ENCODE measurements at places on chromosomes 4 and X.

DNA sequence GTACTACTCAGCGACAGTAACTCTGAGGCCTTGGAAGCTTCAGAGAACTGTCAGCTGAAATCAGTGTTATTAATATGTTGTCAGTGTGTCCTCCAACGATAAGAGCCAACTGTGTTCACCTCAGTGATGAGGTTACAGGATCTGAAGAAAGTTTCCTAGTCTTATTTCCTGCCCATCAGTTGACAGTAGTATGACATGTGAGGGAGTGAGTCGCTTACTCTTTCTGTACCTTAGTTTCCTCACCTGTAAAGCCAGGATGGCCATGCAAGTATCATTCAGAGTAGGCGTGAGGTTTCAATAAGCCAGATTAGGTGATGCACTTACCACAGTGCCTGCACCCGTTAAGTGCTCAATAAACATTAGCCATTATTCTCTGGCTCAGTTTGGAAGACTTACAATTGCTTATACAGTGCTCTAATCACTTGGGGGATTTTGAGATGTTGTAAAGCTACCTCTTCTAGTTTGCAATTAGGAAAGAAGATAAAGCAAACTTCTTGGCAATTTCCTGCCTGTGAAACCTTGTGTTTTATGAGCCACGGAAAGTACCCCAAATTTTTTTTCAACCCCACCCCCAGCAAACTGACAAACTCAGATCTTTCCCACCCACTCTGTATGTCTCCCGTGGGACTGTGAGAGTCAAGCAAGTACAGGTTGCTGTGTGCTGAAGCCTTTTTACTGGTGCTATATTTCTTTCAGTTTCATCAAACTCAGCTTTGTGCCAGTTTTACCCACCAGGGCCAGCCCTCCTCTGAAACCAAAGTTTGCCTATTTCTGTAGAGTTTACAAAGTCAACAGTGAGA lies 62.2 kb downstream of the ANXA3 start:
- DNase-seq, result no peak

- no peak for DNase-seq
These were observed 117.5 kb downstream of the CDKL5 start for GRCh38 chrX:18542905-18543304.

DNA sequence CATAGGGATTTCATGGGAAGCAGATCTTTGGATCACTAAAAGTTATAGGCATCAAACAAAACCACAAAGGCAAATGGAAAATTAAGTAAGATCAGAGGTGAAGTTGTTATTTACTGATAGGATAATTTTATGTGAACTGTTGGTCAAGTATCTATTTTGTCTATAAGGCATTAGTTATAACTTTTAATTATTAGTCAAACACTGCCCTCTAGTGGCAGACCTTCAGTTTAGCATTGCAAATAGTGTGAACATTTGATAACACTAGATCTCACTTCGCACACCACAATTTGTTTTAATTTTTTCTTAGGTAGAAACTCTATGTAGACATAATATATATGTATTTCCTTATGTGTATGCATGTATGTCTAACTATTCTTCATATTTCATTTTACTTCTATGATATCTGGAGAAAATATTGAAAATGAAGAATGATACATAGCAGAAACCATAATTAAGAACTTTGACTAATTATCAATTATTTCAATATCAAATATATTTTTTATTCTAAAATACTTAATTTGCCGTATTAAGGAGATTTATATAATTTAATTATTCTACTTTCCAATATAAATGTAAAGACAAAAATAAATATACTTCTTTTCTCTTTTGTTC lies 214.5 kb upstream of the TACR3 start:
- peak; percentile 76 for DNase-seq

- no peak for DNase-seq
These were observed 83.8 kb upstream of the STOX2 start for GRCh38 chr4:183821076-183821853.

DNA sequence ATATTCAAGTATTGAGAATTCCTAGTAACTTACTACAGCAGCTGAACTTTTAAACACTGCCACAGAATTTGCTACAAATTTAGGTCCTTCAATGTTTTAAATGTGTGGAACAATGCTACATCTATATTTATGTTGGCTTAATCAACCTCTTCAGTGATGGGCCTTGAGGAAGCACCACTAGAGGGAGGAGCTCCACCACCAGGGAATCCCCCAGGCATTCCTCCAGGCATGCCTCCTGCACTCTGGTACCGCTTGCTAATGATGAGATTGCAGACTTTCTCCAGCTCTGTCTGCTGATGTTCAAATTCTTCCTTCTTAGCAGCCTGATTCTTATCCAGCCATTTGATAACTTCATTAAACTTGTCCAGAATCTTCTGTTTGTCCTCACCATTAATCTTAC lies 190.8 kb downstream of the HTR2C start:
- DNase-seq, result no peak

- peak; percentile 65 for DNase-seq
These were observed 66.2 kb upstream of the TACR3 start for GRCh38 chr4:103786014-103786413.

DNA sequence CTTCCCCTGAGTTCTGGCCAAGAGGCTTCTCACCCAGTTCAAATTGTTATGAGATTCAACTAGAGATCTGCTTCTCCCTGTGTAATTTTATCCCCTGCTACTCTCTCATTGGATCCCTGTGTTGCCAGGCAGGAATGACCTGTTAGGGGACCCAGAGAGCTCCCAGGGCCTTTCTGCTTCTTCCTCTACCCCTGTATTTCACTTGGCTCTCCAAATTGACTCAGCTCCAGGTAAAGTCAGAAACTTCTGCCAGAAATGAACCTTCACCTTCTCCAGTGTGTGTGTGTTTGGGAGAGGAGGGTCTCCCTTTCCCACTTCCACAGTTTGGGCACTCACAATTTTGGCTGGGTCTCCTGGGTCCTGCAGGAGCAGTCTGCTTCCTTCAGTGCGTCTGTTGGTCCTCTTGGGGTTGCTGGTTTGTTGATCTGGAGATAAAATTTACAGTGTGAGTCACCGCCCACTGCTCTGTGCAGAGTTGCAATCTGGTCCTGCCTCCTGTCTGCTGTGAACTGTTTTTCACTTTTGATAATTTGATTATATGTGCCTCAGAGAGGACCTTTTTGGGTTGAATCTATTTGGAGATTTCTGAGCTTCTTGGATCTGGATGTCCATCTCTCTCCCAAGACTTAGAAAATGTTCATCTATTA lies 112.4 kb upstream of the EDA2R start:
- peak; percentile 0 for DNase-seq

Measured in adipocyte (in vitro differentiated cells).